Stromal cell of bone marrow (primary cell): ENCODE measurements at places on chromosomes 3 and 15.

DNA sequence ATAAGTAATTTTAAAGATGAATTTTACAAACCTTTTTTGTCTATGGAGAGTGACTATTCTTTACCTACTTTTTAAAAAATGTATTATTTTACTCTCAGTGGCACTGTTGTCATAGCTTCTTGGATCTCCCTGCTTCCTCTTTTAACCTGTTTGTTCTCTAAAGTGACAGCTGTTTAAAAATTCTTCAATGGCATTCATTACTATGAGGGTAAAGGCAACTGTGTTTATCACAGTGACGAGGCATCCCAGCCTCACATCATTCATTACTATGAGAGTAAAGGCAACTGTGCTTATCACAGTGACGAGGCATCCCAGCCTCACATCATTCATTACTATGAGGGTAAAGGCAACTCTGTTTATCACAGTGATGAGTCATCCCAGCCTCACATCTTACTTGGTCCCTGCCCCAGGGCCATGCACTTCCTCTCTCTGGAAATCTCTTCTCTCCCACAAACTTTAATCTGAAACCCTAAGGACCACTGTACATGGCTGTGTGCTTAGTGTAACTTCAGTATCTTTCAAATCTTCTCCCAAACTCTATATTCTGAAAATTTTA is 101.7 kb upstream of the ZNF717 start:
- DNase-seq = no peak

DNA sequence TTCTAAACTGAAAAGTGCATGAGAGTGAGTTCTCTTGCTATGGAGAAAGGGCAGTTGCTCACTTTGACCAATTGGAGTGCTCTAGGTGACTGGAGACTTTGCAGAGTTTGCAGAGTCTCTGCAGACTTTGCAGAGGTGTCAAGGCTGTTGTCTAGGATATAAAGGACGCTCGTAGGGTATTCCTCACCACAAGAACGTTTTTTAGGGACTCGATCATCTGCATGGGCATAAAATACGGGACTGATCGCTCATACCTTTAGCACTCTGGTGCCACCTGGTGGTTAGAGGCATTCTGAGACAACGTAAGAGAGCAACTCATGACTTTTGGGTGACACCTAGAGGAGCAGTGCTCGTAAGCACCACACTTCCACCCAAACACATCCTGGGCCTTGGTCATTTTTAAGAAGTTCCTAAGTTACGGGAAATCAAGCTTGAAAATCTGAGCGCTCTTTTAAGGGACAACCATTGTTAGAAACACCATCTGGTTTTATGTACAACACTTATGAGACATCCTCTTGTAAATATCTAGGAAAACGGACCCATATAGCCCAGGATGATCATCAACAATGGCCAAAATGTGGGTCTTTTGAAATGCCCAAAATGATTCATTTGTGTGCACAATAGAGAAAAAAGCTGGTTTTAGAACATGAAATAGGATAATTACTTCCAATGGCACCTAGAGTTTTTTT is 51.6 kb upstream of the XCR1 start:
- DNase-seq = peak; percentile 88

GRCh38 chr3:35641331-35641730 is 2.0 kb downstream of the ARPP21 start:
- DNase-seq = no peak

DNA sequence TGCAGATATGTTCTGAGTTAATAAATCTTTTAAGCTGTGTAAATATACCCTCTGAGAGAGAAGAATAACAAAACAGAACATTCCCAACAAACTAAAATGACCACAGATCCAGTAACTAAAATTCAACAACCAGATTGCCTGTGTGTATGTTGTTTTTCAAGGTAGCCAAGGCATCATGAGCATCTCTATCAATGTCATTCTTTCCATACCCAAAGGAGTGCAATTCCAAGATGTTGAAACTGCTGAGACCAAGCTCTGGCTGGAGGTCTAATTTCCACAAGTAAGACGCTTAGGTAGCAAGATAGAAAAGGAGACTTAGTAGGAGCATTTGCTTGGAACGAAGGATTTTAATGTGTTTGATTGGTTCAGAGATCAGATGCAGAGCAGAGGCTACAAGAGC is 276.3 kb downstream of the RBMS3 start:
- no peak for DNase-seq

- DNase-seq = no peak
Observed at GRCh38 chr3:158839966-158840365, 38.1 kb downstream of the MFSD1 start.
